SHP77 treated with DMSO at 0.1 percent for 48 hours (cell line): ENCODE measurements at places on chromosomes 3 and 15.

DNA sequence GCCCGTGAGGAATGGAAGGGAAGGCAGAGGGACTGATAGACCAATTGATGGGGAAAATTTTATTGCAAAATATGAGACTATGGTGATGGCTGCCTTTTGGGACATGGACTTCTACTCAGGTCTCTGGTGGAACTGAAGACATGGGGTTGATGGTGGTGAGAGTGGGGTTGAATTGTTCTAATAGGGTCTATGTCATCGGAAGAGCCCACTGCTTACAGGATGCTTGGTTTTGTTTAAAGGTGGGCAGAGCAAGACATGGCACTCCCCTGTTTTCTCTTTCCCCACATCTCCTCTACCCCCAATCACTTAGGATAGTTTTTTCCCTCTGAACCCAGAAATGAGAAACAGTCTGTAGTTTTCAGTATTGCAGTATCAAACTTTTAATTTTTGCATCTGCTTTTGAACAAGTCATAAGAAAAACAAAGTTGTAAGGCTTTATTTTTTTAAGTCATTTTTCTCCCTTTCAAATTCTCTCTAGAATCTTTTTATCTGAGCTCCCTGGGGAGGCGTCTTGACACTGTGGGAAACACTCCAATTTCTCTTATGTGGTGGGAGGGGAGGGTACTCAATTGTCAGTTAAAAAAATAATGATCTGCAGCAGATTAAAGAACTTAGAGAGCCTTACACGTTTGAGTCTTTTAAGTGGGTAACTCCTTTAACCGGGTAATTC, 276.2 kb upstream of the TBC1D5 start:
- no peak for DNase-seq

- DNase-seq: no peak
These were observed 18.9 kb upstream of the ARRDC4 start for GRCh38 chr15:97941572-97941971.

DNA sequence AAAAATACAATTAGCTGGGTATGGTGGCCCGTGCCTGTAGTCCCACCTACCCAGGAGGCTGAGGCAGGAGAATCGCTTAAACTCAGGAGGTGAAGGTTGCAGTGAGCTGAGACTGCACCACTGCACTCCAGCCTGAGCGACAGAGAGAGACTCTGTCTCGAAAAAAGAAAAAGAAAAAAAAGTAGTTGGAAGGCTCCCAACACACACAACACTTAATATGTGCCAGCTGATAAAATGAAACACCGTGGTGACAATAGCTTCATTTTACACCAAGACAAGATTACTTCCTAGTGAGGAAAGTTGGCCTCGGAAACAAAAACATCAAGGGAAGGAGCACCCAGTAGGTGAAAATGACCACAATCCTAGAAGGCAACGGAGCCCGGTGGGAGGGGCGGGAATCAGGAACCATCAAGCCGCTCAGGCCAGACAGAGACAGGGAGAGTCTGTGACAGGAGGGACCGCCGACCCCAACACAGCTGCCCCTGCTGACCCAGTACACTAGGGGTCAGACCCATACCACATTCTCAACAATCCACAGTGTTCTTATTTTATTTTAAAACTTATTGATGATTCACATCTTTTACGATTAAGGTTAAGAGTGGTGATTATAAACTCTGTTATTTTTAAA, 54.5 kb upstream of the OCA2 start:
- no peak for DNase-seq

- DNase-seq: no peak
These were observed 380.6 kb upstream of the C2CD4B start for GRCh38 chr15:62545467-62546227.

DNA sequence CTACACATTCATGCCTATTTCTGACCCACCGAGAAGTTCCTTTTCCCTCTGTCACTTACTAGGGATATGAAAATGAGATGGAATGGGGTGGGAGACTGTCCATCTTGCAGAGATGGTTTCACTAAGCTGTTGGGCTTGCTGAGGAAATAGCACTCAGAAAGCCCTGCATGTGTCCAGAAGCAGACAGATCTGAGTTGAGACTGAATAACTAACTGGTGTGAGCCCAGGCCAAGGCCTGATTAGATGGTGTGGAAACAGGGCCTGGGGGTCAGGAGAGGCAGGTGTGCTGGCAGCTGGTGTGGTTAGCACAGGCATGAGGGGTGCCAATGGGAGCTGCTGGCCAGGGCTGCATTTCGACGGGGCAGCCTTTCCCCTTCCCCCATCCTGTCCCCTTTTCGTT, 72.1 kb downstream of the CLSTN2 start:
- DNase-seq: no peak

DNA sequence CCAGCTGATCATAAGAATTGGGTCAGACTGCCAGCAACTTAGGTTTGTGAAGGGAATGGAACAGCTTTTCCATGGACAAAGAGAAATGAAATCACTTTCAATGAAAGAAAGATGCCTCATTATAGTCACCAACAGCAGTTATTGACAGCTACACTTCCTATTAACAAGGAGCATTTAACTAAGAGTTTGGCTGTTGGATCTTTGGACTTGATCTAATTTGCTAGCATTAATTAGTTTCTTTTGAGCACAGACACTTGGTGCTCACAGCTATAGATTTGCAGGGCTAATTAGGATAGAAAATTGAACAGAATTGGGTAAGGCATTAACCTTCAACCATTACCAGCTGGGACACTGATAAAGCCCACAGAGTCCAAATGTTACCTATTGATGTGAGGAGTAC, 24.2 kb downstream of the CMC1 start:
- no peak for DNase-seq

DNA sequence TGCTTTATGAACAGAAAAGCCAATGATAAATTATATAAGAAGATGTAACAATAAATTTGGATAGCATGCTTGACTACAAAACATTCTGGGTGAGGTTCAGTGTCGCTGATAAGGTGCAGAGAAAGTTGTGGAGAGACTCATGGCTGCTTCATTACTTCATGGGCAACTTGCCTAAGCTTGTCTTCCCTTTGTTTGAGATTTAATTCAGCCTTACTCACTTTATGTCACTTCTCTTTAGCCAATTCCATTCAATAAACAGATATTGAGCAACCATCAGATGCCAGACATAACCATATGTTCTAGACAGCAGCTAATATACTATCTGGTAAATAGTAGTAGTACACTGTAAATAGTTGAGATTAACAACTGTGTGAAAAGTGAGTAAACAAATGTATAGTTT, 401.5 kb upstream of the FRG2C start:
- no peak for DNase-seq

GRCh38 chr15:64447536-64448315, 12.7 kb upstream of the ZNF609 start:
- no peak for DNase-seq

DNA sequence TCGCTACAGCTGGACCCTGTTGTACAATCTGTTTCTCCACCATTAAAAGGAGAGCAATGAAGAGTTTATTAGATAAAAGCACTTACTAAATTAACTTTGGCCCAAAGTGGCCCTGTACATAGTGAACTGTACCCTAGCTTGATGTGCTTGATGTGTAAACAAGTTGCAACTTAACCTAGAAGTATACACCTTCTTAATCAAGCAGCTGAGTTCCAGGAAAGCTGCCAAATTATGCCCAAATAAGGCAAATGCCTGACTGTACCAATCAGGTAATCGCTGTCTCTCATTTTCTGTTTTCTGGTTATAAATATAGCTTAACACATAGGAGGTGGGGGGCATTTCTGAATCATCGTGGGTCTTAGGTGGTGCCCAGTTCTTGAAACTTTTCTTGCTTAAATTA, 704.8 kb upstream of the CBLB start:
- DNase-seq: no peak

- no peak for DNase-seq
These were observed 236.4 kb upstream of the RARB start for GRCh38 chr3:25191673-25192072.

GRCh38 chr15:100863075-100863795, 16.4 kb upstream of the ALDH1A3 start:
- DNase-seq: no peak

GRCh38 chr3:162354356-162354755, 857.7 kb downstream of the OTOL1 start:
- no peak for DNase-seq

- no peak for DNase-seq
These were observed 25.7 kb upstream of the GOLIM4 start for GRCh38 chr3:168121184-168122017.

GRCh38 chr3:131796558-131797198, 238.1 kb downstream of the CPNE4 start:
- no peak for DNase-seq

DNA sequence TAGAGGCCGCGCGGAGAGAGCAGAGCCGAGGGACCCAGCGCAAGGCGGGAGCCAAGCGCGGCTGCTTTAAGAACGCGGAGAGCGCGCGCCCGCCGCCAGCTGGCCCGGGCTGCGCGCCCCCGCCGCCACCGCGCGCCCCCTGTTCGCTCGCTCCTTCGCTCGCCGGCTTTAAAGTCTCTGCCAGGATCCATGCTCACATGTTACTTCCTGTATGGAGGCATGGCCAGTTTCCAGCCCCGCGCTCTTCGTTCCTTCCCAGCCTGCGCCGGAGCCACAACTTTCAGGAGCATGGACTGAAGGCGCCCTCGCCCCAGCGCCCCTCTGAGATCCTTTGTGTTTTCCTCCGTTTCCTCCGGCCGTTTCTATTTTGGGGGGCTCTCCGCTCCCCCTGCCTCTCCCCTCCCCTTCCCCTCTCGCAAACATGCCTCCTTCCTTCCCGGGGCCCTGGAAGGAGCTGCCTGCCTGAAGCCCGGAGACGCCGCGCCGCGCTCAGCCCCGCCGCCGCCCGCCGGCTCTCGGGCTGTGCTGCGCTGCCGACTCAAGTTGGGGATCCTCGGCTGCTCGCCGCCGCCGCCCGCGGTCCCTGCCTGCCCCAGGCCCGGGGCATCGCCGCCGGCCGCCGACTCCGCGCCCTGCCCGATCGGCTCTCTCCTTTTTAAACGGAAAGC, at the start of gene PTPRG:
TSS of gene PTPRG (plus strand) at position 198 of the 668 bp plus-strand sequence. CDS start 717 bp downstream, outside the sequence.
- no peak for DNase-seq

DNA sequence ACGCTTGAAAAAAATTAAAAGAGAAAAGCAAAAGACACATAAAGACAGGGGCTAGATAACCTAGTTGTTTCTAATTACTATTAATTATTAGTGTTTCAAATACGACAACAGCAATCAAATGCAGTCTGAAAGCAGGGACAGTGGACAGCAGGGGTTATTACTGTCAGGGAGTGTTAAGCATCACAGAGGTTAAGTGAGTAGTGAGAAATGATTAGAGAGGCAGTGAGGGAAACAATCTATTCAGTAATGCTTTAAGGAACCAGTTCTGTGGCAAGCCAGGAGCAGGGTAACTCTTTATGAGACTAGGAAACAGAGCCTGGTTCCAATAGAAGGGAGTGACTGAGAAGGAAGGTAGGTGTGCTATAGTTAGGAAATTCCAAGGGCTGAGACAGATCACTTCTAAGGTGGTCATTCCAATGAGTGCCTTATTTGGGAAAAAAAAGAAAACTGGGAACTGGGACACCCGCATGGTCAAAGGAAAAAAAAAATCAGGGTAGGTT, 15.0 kb downstream of the RYK start:
- DNase-seq: no peak

DNA sequence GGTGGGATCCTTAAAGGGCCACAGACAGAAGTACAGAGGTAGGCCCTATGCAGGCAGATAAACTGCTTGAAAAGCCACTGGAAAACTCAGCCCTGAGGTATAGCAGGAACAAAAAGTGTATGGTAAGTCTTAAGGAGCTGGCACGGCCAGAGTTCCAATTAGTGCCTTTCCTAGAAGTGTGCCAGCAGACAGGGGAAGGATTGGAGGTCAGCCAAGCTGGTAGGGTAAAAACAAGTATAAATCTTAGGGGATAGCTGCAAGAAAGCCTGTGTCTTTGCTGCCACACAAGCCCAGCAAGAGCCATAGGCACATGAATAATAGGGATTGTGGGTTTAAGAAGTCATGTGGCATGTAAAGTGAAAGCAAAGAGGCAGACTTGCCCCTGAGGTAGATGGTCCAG, 582.5 kb downstream of the PLOD2 start:
- no peak for DNase-seq

DNA sequence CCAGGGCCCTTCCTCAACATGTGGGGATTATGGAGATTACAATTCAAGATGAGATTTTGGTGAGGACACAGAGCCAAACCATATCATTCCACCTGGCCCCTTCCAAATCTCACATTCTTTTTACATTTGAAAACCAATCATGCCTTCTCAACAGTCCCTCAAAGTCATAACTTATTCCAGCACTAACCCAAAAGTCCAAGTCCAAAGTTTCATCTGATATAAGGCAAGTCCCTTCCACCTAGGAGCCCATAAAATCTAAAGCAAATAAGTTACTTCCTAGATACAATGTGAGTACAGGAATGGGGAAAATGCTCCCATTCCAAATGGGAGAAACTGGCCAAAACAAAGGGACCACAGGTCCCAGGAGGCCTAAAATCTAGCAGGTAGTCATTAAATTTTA, 309.5 kb upstream of the SLITRK3 start:
- DNase-seq: no peak
